ENCODE measurements at places on chromosomes 5 and 9. TPM values are rescaled to one million over a fixed set of nuclear protein-coding genes. Genes with fewer than 3 reads are reported as not detected.

- H3K4me1 ChIP-seq: no peaks in the 10 kb centered on the region
- DNase-seq: no peak
- H3K27ac ChIP-seq: no peak overlapping the region
- no peaks in the 10 kb centered on the region for H3K27me3 ChIP-seq
- H3K36me3 ChIP-seq: peaks cover 30% of the 10 kb centered on the region
- no peak overlapping the region for H3K4me3 ChIP-seq
Measured at GRCh38 chr9:125932012-125932411, 184.8 kb downstream of the PBX3 start.

GRCh38 chr9:37350486-37351190 is 71.9 kb upstream of the GRHPR start:
- H3K27ac ChIP-seq: no peak overlapping the region
- H3K27me3 ChIP-seq: no peaks in the 10 kb centered on the region

Gene FCHO2
- total RNA-seq: 6.3 TPM

DNA sequence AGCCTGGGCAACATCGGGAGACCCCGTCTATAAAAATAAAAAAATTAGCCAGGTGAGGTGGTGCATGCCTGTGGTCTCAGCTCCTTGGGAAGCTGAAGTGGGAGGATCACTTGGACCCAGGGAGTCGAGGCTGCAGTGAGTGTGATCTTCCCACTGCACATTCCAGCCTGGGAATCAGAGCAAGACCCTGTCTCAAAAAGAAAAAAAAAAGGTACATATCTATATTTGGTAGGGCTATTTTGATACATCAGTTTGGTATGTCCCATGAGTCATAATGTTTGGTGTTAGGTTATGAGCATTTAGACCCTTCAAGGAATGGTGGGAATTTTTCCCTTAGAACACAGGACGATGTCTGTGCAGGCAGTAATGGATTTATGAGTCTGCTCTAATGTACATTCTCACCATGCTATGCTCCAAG is 55.3 kb upstream of the POU4F3 start:
- H3K36me3 ChIP-seq: peaks cover 78% of the 10 kb centered on the region
- DNase-seq: no peak
- no peaks in the 10 kb centered on the region for H3K4me1 ChIP-seq
- H3K27me3 ChIP-seq: no peaks in the 10 kb centered on the region
- H3K4me3 ChIP-seq: no peak overlapping the region
- H3K27ac ChIP-seq: no peak overlapping the region

DNA sequence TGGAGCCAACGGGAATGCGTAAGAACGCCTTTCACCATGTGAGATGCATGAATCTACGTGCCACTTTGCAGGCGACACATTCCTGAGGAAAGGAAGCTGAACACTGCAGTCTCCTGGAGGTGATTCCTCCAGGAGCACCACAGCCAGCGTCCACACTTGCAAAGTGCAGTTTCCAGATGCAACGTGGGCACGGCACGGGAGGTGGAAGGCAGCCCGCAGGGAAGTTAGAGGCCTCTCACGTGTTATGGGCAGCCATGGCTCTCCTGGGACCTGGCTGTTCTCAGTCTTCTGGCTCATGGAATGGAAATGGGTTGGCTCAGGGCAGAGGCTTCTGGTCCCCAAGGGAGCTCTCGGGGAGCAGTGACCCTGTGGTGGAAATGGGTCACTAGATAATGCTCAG is 381.0 kb upstream of the IRX4 start:
- DNase-seq: no peak
- H3K4me3 ChIP-seq: no peak overlapping the region
- no peaks in the 10 kb centered on the region for H3K36me3 ChIP-seq
- no peaks in the 10 kb centered on the region for H3K4me1 ChIP-seq

Gene LHFPL2
- 1.8 TPM for total RNA-seq

DNA sequence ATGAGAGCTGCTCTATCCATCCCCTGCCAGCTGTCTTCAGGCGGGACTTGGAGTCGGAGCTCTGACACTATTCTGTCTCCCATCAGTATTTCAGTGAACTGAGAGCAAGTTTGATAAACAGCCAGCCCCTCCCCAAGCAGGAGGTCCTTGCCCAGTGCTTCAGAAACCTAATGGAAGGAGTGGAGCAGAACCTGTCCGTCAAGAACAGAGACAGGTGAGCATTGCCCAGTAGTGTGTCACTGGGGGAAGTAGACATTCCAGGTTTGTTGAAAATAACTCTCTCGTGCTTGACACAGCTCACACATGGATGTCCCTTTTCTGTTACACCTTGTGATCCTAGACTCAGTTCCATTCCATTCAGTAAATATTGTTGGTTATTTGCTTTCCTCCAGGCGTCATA is 13.2 kb upstream of the TLX3 start:
- H3K36me3 ChIP-seq: no peaks in the 10 kb centered on the region
- DNase-seq: no peak

Gene OMD
- not detected for total RNA-seq

GRCh38 chr9:114397219-114397847 is 9.6 kb upstream of the AKNA start:
- no peaks in the 10 kb centered on the region for H3K27me3 ChIP-seq
- no peaks in the 10 kb centered on the region for H3K36me3 ChIP-seq

DNA sequence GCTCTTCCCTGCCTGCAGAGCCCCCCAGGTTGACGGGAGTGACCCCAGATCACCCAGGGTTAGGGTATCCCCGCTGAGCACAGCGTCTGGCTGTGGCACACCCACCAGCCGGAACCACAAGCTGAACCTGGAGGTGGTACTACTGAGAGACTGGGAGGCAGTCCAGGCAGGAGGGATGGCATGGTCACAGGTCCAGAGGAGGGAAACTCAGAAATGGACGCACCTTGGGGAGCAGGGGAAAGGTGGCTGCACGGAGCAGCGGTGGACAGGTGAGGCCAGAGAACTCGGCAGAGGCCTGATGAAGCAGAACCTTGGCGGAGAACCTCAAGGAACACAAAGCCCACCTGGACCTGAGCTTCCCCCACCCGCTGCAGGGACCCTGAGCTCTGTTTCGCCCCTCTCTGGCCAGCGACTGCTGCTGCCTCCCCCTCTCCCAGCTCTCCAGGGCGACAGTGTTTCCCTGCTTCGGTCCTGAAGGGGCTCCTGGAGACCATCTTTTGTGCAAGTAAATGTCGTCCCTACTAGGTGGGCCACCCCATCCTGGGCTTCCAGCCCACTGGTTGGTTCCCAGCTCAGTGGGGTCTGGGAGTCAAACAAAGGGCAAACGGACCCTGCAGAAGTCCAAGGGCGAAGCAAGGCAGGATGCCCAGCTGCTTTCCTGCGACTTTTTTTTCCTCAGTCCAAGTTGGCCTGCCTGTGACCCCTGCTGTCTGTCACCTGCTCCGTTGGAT is 845 bp downstream of the ADGRD2 start:
- H3K4me3 ChIP-seq: no peak overlapping the region
- H3K27me3 ChIP-seq: peaks cover 32% of the 10 kb centered on the region
- H3K4me1 ChIP-seq: no peaks in the 10 kb centered on the region
- no peak for DNase-seq
- no peak overlapping the region for H3K27ac ChIP-seq
- no peaks in the 10 kb centered on the region for H3K36me3 ChIP-seq

DNA sequence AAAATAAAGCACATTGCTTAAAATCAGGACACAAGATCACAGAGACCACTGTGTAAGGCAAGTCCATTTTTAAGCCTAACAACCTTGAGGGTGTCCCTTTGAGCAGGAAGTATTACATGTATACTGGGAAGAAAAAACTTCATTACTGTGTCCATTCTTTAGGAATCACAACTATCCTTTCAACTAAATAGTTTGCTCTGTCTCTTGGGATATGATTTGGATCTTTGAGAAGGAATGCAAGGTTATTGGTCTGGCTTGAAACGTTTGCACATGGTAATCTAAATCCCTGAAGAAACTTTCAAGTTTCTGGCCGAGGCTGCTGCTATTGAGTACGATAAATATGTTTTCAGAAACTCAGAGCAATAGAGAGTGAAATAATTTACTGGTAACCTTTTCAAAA is 923.0 kb upstream of the SEMA6A start:
- H3K27me3 ChIP-seq: no peaks in the 10 kb centered on the region
- H3K27ac ChIP-seq: no peak overlapping the region
- no peaks in the 10 kb centered on the region for H3K36me3 ChIP-seq
- no peak for DNase-seq
- H3K4me3 ChIP-seq: no peak overlapping the region

DNA sequence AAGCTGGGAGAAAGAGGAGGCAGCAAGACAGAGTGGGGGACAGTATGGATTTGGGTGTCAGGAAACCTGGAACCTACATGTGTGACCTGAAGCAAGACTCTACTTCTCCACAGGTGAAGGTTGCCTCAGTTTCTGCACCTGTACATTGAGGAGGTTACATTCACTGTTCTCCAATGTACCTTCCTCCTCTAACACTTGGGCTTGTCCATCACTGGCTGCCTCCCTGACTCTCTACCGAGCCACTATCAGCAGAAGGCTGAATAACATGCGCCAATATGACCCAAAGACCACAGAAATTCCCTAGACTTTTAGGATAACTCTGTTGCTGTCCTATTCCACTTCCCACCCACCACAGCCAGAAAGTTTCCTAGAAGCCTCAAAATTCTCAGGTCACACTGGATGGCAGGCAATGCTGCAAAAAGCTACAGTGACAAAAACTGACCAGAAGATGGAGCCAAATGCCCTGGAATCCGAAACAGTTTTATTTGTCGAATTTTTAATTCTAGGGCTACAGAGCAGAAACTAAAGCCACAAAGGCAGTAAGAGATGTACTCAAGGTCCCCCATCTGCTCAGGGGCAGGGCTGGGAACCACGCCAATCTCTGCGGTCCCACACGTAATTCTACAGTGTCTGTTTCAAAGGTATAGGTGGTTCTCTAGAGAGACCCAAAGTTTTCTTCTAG is 64.4 kb downstream of the FAM114A2 start:
- H3K27ac ChIP-seq: no peak overlapping the region
- DNase-seq: peak; percentile 35
- H3K27me3 ChIP-seq: peaks cover 6% of the 10 kb centered on the region
- H3K4me1 ChIP-seq: no peaks in the 10 kb centered on the region
- H3K4me3 ChIP-seq: no peak overlapping the region

DNA sequence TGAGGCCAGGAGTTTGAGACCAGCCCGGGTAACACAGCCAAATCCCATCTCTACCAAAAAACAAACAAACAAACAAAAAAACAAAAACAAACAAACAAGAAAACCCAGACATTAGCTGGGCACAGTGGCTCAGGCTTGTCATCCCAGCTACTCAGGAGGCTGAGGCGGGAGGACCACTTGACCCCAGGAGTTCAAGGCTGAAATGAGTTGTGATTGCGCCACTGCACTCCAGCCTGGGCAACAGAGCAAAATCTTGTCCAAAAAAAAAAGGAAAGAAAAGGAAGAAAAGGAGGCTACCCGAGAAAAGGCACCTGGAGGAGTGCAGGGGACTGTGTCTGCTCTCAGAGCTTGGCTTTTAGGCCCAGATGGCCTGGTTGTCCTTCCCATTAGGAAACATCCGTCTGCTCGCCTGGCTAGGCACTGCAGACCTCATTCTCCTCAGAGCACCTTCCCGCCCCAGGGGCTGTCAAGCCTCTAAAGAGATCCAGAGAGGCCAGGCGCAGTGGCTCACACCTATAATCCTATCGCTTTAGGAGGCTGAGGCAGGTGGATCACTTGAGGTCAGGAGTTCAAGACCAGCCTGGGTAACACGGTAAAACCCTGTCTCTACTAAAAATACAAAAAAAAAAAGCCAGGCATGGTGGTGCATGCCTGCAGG is 185.3 kb upstream of the IER5L start:
- no peak for DNase-seq
- no peaks in the 10 kb centered on the region for H3K27me3 ChIP-seq
- peak overlapping the region; percentile 25 for H3K27ac ChIP-seq
- no peaks in the 10 kb centered on the region for H3K4me1 ChIP-seq
- no peaks in the 10 kb centered on the region for H3K36me3 ChIP-seq
- H3K4me3 ChIP-seq: no peak overlapping the region

DNA sequence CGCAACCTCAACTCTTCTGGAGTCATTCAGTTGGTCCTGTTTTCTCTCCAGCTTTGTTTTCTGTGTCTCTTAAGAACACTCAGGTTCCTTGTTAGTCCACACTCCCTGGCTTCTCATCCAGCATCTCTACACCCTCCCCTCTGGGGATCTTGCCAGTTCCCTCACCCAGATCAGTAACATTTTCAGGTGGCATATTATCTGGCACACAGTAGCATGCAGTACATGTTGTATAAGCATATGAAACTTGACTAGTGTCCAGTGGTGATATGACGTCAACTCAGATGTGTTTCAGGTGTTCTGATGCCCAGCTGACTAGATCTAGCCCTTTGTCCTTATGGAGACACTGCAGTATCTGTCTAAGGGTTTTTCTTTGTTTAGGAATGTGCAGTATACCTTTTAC is 184.3 kb downstream of the ARHGAP26 start:
- no peak for DNase-seq
- H3K4me1 ChIP-seq: peaks cover 28% of the 10 kb centered on the region
- H3K27me3 ChIP-seq: no peaks in the 10 kb centered on the region
- H3K4me3 ChIP-seq: no peak overlapping the region

- H3K27me3 ChIP-seq: no peaks in the 10 kb centered on the region
- no peak overlapping the region for H3K27ac ChIP-seq
- H3K36me3 ChIP-seq: no peaks in the 10 kb centered on the region
- no peak overlapping the region for H3K4me3 ChIP-seq
- no peak for DNase-seq
Measured at GRCh38 chr9:115717711-115718173, 435.8 kb upstream of the PAPPA start.

Gene PCDHGB4
- total RNA-seq: 0.13 TPM

DNA sequence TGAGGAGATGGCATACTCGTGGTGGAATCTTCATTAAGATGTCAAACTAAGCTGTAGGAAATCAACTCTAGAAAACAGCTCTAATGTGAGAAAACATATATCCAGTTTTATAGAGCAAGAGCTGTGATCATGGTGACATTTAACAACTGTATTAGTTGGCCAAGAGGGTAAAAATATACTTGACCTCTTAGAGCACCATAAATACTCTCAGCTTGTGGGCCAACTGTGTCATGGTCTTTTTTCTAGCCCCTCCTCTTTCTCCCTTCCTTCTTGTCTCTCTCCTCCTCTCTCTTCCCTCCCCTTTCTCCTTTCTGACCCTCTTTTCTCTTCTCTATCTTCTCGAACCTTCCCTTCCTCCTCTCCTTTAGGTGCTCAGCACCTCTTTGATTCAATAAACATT is 54.7 kb downstream of the TMC1 start:
- no peaks in the 10 kb centered on the region for H3K4me1 ChIP-seq
- H3K27ac ChIP-seq: no peak overlapping the region
- H3K36me3 ChIP-seq: no peaks in the 10 kb centered on the region
- H3K27me3 ChIP-seq: no peaks in the 10 kb centered on the region
- no peak for DNase-seq

DNA sequence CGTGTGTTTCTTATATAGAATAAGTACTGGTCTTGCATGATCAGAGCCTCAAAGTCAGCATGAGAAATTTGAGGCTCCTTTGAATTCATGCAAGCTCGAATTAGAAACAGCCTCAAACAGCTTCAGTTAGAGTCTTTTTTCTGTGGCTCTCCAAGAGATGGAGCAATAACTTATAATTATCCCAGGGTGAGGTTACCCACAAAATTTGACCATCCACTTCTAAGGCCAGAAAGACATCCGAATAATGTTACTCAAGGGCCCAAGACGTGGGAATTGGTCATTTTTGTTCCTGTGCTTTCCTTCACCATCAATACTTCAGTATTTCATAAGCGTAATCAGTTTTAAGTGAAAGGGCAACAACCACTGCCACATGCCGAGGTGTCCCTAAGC is 89.7 kb downstream of the DAPK1 start:
- no peaks in the 10 kb centered on the region for H3K36me3 ChIP-seq
- no peak overlapping the region for H3K4me3 ChIP-seq
- no peaks in the 10 kb centered on the region for H3K4me1 ChIP-seq
